ENCODE measurements at places on chromosomes 5 and 9.

DNA sequence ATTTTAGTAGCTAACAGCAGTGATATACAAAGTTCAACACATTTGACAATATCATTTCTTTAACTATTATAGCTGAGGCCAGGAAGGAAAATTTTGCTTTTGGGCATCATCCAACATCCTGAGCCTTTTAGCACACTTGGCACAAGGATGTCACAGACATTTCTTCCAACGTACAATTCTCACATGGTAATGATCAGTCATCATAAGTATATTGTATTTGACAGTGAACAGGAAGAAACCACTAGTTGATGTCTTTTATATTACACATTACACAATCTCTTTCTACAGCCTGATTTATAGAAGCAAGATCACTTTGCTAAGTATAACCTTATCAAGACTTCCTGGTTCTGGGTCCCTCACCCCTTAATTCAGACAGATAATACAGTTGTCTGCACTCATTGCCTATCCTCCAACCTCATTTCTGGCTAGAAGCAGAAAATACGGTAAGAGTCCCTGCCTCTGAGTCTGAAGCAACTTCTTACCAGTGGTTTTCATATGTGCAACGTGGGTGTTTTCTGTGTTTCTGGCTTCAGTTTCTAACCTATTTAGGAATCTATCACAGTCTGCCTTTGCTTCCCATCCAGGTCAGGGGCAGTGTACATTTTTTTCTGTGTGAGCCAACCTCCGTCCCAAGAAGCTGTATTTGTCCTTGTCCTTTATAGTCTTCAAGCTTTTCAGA lies 167.8 kb downstream of the PAM start:
- DNase-seq: no peak

DNA sequence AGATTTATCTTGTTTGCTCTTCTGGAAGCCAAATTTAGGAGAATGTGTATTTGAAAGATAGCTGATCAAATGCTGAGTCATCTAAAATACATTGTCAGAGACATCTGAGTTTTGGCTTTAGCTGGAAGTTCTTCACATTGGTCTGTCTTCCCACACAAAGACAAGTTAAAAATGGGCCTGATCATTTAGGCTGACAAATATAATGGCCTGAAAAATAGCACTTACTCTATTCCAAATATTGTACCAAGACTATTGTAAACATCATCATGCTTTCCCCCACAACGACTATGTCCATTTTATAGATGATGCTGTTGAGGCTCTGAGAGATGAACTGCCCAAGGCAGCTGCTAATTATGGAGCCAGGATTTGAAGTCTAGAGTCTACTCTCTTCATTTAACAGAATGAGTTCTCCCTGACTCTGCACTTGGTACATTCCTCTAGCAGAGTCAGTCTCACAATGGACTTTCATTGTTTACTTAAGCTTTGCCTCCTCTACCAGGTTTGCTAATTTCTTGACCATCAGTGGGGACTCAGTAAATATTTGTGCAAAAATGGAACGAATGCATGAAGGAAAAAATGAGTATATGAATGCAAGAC lies 619.4 kb upstream of the KLF4 start:
- DNase-seq: no peak

GRCh38 chr5:123122273-123122672 lies 33.2 kb downstream of the PRDM6 start:
- DNase-seq: no peak

DNA sequence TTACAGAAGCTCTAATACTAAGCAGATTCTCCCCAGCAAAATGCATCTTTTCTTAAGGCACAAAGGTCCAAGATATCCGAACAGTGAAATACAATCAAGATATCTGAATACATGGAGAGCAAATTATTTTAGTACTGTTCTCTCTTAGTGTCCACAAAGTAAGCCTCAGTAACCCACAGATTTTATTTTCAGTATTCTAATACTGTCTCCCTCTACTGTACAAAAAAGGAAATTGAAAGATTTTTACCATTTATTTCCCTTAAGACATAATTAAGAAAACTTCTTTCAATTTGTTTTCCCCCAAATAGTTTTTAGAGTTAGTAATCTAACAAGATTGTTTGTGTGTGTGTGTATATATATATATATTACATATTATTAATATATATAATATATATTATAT lies 24.7 kb upstream of the NOL6 start:
- DNase-seq: no peak

DNA sequence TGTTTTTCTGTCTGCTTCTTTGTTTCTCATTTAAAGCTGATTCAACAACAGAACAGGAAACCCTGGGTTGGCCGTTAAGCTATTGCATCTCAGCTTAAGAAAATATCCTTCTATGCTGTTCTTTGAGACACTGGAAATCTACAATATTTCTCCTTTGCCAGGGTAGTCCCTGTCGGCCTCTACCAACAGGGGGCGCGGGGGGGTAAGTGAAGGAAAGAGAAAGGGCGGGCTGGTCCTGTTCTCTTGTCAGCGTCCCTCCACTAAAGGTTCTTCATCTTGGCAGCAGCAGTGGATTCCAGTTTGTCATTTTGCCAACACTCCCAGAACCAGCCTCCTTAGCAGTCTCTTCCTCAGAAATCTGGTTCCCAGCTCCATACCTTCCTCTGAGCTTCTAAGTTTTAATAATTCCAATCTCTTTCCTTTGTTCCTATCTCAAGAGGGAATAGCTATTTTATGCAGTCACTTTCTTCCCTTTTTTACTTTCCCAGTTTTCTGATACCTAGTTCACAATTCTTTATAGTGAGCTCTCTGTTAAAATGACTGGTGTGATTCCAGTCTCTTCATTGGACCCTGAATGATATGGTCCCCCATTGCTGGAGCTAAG lies 222.3 kb downstream of the GLIS3 start:
- DNase-seq: peak; percentile 33

DNA sequence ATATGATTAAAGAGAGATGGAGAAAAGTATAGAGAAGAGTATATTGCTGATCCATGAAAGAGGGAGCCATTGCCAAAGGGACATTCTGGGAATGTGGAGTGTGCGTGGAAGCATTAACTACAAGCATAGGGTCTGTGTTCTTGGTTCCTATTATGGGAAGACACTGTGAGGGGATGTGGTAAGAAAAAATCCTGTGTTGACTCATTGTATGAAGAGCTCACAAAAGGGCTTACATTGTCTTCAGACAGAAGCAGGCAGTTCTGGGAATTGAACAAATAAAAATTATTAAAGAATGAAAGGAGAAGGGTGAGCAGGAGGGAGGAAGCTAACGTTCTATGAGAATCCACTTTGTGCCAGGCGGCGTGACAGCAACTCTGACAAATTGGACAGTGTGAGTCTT lies 250.4 kb upstream of the CHD1 start:
- no peak for DNase-seq

DNA sequence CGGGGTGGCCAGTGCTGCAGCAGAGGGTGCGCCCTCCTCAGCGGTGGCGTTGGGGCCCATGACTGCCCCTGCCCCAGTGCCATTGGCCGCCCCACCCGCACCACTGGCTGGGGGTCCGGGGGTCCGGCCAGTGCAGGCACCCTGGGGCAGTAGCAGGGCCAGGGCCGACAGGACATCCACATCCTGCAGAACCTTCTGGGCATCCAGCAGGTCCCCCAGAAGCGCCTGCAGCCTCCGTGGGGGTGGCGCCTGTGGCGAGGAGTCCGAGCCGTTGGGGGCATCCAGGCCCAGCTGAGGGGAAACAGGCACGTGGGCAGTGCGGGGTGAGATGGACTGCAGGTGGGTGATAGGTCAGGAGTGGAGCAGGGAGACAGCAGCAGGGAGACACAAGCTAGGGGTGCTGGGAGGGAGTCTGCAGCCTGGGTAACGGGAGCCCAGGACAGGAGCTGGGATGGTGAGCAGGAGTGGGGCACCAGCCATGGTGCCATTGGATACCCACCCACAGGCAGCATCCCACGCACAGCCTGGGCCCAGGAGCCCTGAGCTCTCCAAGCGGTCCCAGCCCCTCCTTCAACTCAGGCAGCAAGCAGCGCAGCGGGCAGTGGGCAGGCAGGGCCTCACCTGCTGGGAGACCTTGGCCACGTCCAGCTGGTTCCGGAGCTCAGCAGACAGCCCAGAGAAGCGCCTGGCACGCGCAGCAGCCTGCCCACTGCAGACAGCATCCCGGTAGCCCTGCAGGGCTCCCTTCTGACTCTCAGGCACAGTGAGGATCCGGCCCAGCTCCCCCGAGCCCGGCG lies 7.1 kb downstream of the ABCA2 start:
- DNase-seq: no peak

DNA sequence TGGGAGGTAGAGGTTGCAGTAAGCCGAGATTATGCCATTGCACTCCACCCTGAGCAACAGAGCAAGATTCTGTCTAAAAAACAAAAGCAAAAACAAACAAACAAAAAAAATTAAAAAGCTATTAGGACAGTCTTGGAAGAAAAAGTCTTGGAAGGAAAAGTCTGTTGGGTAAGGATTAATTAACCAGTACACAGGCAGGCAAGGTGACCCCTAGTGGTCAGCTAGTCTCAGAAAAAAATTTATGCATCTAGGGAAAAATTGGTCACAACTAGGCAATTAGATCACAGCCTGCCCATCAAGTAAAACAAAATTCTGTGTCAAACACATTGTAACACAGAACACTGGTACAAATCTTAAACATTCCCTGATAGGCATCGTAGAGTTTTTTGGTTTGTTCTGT lies 6.7 kb upstream of the ANKRD18B start:
- DNase-seq: no peak

GRCh38 chr9:90665072-90665471 lies 22.4 kb upstream of the DIRAS2 start:
- no peak for DNase-seq

GRCh38 chr9:1120500-1121165 lies 70.5 kb downstream of the DMRT2 start:
- no peak for DNase-seq

- no peak for DNase-seq
Observed at GRCh38 chr5:74028976-74029375, 403.0 kb downstream of the ARHGEF28 start.

- DNase-seq: no peak
Observed at GRCh38 chr5:134938030-134938429, 29.7 kb upstream of the CATSPER3 start.

DNA sequence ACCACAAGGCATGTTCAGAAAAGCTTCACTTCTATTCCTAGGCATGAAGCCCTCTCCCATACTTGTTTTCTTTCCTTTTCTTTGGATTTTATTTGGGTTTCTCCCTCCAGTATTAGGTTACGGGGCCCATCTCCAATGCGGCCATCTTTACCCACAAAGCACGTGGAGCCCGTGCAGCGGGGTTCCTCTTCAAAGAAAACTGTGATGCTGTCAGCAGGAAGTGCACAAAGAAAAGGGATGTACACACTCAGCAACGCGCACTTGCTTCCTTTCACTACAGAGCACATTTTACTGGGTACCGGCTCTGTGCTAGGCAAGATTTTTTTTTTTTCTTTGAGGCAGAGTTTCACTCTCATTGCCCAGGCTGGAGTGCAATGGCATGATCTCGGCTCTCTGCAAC lies 106.6 kb downstream of the COL23A1 start:
- peak; percentile 12 for DNase-seq

DNA sequence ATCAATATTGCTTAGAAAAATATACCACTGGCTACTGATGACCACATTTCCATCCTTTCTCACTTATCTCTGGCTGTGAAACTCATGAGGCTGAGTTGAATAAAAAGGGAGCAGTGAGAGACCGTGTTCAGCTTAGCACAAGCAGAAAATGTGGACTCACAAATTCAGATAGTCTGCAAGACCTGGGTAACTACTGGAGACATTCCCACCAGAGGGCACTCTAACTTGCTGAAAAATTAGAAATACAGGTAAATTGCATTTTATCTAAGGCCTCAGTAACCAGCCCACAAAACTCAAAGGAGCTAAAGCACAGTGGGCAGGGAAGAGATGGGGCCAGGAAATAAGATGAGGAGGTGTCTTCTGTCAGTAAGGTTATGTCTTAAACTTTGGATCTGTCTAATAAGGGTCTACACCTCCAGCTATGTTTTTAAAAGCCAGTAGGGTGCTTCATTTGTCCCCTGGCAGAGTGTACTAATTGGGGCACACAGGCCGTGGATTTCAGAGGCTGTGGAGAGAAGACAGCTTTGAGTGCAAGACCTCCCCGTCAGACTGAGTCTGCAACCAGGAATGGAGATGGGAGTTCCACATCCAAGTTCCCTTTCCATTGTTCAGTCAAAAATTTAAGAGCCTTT lies 8.7 kb upstream of the NDUFB6 start:
- DNase-seq: no peak

DNA sequence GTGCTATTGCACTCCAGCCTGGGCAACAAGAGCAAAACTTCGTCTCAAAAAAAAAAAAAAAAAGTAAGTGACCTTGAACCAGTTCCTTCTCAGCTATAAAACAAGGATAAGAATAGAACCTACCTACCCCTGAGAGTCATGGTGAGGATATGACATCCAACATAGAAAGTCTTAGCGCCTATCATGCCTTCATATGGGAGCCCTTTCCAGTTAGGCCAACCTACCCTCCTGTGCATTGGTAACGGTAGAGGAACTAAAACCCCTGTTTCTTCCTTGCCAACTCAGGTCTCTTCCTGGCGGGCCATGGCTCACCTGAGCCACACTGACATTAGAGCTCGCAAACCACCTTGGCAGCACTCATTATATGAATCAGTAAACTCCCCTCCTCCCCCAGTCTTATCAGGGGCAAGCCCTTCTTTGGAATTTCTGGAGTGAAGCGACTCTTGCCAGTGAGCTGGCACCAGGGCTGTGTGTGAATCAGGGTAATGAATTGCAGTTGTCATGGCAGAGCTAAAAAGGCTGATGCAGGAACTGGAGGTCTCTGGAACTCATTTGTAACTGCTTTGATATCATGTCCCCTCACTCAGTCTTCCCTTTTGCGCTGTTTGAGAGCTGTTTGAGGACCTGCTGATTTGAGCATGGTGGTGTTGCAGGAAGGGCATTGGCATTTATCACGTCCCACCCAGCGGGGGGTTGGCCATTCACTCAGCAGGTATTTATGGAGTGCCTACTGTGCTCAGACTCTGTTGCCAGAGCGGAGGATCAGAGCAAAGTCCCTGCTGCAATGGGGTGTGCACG lies 10.3 kb downstream of the WWC1 start:
- no peak for DNase-seq

DNA sequence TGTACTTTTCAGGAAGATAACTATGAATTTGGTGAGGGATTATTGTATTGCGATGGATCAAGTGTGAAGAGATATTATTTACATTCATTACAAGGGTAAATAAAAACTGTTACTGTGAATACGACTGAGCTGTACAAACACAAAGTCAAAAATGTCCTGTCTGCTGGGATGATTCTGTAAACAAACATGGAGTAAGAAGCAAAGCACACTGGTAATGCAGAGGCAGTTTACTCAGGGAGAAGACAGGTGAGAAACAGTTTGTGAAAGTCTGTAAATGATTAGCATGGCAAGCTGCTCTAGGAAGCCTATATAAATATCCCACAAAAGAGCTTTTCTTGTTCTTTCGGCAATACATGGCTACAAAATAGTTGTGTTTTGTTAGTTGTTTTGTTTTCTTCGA lies 115.4 kb upstream of the GNA14 start:
- no peak for DNase-seq

Measured in H54 (cell line).